ENCODE measurements at places on chromosomes 13 and 19.
A peak's percentile ranks its signal among the peaks of the same experiment; 100 is the strongest.

DNA sequence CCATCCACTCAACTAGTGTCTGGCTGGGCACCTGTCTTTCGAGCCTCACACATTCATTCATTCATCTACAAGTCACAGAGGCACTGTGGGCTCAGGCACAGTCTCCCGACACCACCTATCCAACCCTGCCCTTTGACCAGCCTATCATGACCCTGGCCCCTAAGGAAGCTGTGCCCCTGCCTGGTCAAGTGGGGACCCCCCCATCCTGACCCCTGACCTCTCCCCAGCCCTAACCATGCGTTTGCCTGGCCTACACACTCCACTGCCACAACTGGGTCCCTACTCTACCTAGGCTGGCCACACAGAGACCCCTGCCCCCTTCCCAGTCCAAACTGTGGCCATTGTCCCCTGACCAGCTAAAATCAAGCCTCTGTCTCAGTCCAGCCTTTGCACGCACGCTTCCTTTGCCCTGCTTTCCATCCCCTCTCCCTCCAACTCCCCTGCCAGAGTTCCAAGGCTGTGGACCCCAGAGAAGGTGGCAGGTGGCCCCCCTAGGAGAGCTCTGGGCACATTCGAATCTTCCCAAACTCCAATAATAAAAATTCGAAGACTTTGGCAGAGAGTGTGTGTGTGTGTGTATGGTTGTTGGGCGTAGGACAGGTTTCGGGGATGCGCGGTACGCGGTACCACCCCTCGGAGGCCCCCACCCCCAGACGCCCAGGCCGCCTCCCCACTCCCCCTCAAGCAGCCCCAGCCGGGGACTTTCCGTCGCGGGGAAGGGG, 404 bp upstream of the IL27RA start:
- peak; percentile 86 for DNase-seq

- no peak for DNase-seq
These were observed 14.1 kb upstream of the ENOX1 start for GRCh38 chr13:43800828-43801227.

DNA sequence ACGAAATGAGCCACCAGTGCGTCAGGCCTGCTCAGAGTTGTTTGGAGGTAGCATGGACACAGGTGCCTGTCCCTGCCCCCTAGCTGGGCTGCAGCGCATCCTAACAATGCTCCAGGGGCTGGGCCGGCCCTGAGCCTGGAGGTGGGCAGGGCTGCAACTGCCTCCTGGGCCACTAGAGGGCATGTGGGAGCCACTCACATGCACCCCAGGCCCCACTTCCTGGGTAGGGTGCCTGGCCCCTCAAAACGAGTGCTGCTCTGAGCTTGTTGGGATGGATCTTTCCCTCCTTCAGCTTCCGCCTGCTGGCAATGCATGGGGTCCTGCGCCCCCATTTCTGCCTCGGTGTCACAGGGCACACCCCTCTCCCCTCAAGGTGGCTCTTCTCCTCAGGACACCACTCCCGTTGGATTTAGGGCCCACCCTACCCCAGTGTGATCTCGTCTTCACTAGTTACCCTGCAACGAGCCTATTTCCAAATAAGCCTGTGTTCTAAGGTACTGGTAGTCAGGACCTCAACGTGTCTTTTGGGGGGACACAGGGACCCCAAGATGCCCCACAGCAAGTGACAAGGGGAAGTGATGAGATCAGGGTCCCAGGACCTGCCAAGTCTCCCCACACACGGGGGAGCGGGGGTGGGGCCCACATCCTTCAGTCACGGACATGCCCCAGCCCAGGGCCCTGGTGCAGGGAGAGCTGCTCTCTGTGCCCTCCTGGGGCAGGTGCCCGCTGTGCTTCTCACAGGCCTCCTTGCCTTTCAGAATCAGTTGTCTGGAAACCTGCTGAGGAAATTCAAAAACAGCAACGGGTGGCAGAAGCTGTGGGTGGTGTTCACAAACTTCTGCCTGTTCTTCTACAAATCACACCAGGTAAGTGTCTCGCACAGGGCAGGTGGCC, 131.3 kb downstream of the STK24 start:
- DNase-seq = peak; percentile 58

DNA sequence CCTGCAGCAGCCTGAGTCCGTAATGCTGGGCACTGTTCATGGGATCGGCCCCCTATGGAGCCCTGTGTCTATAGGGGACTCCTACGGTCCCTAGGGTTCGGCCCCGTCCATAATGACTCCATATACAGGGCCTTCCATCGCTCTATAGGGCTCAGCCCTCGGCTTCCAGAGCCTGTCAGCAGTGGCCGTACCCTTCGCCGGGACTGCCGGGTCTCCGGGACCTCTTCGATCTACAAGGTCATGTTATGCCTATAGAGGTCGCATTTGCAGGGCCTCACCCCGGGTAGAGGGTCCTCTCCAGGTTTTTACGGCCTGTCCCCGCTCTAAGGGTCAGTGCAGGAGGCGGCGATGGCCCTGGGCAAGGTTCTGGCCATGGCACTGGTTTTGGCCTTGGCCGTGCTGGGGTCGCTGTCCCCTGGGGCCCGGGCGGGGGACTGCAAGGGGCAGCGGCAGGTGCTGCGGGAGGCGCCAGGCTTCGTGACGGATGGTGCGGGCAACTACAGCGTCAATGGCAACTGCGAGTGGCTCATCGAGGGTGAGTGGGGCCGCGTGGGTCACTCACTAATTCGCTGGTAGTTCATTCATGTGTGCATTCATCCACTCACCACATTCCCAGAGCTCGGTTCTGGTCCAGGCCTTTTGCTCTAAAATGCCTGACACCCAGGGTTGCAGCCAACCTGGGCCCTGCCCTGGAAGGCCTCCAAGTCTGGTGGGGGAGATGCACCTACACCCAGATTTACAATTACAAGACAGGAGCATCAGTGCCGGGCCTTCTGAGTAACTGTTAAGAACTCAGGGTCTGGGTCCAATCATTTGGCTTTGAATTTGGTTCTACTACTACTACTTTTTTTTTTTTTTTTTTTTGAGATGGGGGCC, 699 bp downstream of the MEGF8 start:
- DNase-seq = no peak

DNA sequence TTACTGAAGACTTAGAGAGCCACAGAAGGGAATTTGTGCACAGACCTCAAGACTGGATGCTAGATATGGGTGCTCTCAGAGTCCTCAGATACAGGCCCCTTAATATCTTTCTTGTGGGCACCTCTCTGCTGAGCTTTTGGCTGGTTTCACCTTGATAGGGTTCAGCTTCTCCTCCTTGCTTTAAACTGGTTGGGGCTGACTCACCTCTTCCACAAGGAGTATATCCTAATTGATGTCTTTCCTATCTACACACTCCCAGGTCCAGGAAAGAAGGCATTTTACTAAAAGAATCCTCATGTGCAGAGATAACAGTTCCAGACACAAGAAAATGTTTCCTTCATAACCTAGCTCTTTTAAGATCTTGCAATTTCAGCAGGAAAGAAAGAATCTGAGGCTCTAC, 284.4 kb downstream of the NDFIP2 start:
- no peak for DNase-seq

GRCh38 chr19:50501186-50501567, 9.8 kb downstream of the JOSD2 start:
- no peak for DNase-seq

DNA sequence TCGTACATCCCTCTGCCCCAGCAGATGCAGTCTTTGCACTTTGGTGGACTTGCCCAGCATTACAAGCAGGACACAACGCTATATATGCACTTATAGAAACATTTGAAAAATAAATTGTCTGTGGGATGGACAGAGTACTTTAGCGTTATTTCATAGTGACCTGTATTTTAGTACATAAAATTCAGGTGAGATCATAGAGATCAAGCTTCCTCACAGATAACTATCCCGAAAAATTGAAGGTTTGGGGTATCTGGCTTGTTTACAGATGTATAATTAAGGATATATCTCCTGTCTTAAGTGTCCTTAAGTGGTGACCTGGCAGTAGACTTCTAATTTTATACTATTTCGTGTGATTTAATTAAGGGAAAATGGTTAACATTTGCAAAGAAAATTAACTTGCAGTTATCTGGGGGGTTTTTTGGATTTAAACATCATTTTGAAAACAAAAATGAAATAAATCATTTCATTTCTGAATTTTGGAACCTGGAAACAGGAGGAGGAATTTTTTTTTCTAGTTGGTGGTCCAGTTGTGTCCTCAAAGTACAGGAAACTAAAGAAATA, 977 bp upstream of the MAB21L1 start:
- DNase-seq = no peak

- no peak for DNase-seq
These were observed 2.4 kb upstream of the APOC4 start for GRCh38 chr19:44939668-44940067.

DNA sequence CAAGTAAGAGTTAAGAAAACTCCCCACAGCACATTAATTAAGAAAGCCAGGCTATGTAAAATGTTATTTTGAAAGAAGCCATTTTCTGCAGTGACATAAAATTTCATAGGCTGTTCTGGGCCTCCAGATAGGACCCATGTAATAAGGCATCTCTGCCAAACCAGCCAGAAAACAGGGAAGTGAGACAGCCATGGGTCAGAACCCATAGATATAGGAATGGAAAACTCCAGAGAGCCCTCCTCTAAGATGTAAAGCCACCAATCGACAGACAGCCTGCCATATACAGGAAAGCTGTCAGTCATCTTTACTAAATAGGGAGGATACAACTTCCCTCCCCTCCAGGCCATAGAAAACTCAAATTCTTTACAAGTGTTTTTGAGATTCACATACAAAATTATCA, 493.3 kb downstream of the COG6 start:
- no peak for DNase-seq

- DNase-seq = no peak
These were observed 1.9 kb downstream of the MRPS12 start for GRCh38 chr19:38932425-38933179.

- DNase-seq = no peak
These were observed 33.9 kb upstream of the KLF2 start for GRCh38 chr19:16290692-16291091.

GRCh38 chr19:7979559-7979958, 25.9 kb downstream of the ELAVL1 start:
- DNase-seq = no peak

GRCh38 chr19:45385392-45386221, 15.2 kb upstream of the ERCC2 start:
- no peak for DNase-seq

GRCh38 chr13:42388326-42388725, 116.4 kb downstream of the AKAP11 start:
- DNase-seq = no peak

- no peak for DNase-seq
These were observed 1158.0 kb upstream of the SPRY2 start for GRCh38 chr13:81498969-81499368.

- no peak for DNase-seq
These were observed 254.2 kb downstream of the GPC5 start for GRCh38 chr13:91652404-91653301.

GRCh38 chr13:79481685-79482052, 714 bp downstream of the NDFIP2 start:
- DNase-seq = peak; percentile 70

GRCh38 chr19:16836115-16837034, 7.2 kb downstream of the SIN3B start:
- no peak for DNase-seq

DNA sequence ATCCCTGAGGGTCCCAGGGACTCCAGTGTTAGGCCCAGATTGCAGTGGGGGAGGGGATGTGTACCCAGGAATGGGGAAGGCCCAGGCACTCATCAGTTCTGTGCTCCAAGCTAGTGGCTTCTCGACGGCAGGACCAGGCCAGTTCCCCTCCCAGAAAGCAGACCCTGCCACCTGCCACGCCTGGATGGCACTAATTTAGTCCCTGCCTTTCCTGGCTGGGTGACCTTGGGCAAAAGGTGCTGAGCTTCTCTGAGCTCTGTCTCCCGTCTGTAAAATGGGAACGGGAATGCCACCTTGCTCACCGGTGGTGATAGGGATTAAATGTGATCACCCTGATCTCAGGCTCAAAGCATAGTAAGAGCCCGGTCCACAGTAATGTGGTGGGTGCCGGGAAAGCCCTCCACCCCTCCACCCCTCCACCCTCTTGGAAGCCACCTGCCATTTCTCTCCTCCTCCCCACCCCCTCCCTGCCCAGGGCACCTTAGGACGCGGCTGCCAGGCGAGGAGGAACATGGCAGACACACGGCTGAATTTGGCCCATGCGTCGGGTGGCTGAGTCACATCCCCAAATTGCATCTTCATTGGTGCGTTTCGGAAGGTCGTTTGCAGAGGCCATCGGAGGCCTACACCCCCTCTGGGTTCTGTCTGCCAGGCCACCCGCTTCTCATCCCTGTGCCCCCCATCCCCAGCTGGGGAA, 2.3 kb downstream of the KCNN1 start:
- DNase-seq = no peak

- no peak for DNase-seq
These were observed 174.1 kb downstream of the FGF14 start for GRCh38 chr13:102227741-102228140.

- no peak for DNase-seq
These were observed 12.4 kb downstream of the WDR87 start for GRCh38 chr19:37893845-37894575.

DNA sequence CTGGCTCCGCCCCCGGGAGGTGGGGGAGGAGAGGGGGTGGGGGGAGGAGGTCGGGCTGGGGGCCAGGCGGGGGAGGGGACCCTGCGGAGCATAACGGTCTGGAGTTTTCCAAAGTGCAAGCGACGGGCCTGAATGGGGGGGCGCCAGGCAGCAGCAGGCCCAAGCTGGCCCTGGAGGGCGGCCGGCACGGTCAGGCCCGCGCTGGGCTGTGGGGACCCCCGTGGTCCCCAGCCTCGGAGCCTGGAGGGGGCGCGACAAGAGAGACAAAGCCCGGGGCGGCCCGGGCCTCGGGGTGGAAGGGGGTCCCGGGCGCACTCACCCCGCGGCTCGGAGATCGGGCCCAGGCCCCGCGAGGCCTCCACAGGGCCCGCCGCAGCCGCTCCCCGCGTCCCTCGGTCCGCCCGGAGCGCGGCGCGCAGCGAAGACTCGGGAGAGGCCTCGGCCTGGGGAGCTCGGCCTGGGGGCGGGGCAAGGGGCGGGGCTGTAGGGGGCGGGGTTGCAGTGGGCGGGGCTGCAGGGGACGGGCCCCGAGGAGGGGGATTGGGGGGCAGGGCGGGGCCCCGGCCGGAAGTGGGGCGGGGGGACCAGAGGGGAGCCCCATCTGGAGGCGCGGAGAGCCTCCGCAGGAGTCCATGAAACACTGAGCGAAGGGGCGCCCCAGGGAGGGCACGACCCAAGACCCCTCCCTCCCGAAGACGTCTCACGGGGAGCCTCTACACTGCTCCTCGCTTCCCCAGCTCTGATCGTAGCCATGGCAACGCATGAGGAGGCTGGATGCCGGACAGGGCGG, 47.6 kb downstream of the PTPRS start:
- no peak for DNase-seq

DNA sequence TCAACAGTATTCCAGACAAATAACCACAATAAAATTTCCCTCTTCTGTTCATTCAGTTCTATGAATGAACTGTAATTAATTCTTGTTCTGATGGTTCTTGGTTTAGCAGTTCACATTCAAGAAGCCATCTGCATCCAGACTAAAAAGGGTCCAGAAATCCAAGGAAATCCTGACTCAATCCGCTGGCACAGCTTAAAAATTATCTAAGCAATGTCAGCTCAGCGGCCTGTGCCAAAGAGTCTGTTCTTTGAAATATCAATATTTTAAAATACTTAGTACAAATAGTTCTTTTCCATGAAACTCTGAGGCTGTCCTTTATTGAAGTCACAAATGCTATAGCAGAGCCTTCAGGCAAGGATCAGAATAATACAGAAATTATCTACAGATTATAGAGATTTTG, 57.2 kb downstream of the DHRS12 start:
- no peak for DNase-seq

- DNase-seq = no peak
These were observed 78.7 kb downstream of the MBNL2 start for GRCh38 chr13:97300871-97301270.

- DNase-seq = no peak
These were observed 36.2 kb downstream of the MYO9B start for GRCh38 chr19:17111766-17112165.
